ENCODE measurements at places on chromosomes 11 and 22.

- no peak for DNase-seq
Measured at GRCh38 chr11:131690776-131691175, 320.4 kb downstream of the NTM start.

DNA sequence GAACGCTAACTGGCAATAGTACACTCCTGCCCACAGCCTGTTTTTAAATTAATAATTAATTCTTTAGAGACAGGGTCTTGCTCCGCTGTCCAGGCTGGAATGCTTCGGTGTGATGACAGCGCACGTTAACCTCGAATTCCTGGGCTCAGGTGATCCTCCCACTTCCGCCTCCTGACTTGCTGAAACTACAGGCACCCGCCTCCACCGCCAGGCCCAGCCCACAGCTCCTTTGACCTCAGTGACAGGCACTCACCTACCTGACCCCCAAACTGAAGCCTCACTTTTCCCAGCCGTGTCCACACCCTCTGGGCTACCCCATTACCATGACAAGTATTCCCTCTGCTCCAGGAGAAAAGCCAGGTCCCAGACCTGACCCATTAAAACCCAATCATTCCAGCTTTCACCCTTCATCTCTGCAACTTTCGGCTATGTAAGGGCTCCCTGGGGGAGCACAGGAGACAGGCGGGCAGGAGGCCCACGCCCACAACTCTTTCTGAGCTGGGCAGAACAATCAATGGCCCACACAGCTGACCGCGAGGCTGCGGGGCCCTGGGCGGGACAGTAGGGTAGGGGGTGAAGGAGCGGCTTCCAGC lies 730 bp downstream of the LMNTD2 start:
- DNase-seq, result no peak

GRCh38 chr11:130178441-130179339 lies 19.1 kb downstream of the ST14 start:
- no peak for DNase-seq

- no peak for DNase-seq
Measured at GRCh38 chr11:1496091-1496760, 9.6 kb upstream of the MOB2 start.

DNA sequence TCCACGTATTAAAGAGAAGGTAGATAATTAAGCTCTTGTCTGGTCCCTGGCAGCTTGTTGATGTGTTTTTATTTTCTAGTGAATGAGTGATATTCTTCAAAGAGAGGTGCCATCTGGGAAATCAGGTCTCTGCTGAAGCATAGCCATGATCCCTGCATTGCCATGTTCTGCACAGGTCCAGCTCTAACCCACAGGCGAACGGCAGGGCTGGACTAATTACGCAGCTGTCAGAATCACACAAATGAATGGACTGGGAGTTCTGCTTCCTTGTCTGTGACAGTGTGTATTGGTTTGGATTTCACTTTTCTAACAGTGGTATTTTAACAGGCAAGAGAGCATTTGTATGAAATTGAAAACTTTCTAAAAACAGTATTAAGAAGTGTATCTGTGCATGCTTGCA lies 235.6 kb downstream of the FAT3 start:
- no peak for DNase-seq

GRCh38 chr22:33582822-33583400 lies 337.4 kb downstream of the LARGE1 start:
- DNase-seq, result no peak

Measured in BJ (cell line).